ENCODE measurements at places on chromosomes 11 and 22.

GRCh38 chr11:10307022-10307399, 2.1 kb downstream of the ADM start:
- DNase-seq: no peak

GRCh38 chr11:3841426-3842350, 929 bp upstream of the RHOG start:
- DNase-seq: peak; percentile 87

- no peak for DNase-seq
Observed at GRCh38 chr11:98862169-98862568, 158.6 kb upstream of the CNTN5 start.

GRCh38 chr22:37371491-37371890, 55.8 kb downstream of the ELFN2 start:
- DNase-seq: no peak

GRCh38 chr11:120137187-120137610, 714 bp downstream of the TRIM29 start:
- DNase-seq: no peak
